ENCODE measurements at places on chromosomes 7 and 10.

GRCh38 chr7:144391823-144392255 lies 11.7 kb downstream of the NOBOX start:
- DNase-seq: no peak

- DNase-seq: no peak
Observed at GRCh38 chr7:19161671-19162070, 16.4 kb upstream of the FERD3L start.

DNA sequence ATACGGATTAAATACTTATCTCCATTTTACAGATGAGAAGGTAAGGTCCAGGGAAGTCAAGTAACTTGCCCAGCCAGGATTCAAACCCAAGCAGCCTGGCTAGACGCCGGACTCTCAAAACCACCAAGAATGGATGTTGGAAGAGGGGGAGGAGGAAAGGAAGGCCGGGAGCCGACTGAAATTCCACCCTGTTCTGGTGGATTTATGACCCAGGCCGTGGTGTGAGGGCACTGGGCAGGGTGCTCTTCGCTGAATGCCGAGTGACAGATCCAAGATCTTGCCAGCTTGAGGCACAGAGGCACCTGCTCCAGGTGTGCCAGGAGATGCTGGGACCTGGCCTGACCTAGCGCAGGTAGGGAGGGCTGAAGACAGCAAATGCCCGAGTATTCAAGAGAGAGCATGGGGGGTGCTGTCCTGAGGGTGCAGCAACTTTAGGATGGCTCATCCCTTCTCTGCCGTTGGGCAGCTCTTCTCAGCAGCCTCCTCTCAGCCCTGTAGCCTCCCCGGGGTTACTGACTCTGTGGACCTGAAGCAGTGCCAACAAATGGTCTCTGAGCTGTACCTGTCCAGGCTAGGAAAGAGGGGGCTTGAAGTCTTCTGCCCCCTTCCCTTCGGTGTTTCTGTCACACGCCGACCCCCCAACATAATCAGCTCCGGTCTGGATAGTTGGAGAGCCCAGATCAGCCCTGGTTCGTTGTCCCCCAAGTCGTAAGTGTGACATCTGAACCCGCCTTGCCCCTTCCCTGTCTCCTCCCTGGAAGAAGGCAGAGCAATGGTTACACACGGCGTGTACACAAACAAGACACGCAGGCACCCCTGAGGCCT lies 713 bp downstream of the LOXL4 start:
- no peak for DNase-seq

DNA sequence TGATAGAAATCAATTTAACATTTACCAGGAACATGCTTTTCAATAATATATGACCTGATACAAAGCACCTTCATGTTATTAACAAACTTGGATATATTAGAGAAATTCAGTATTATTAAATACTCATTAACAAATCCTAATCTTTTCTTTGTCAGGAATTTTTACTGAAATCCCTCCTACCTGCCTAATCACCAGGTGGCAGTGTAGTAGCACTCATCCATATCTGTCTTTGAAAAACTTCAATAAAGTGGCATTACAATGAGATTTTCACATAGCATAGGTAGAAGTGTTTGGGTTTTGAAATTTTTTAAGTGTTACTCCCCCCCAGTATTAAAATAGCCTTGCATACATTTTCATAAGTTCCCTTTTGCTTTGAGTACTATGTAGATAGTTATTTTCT lies 1246.6 kb upstream of the LRRN3 start:
- no peak for DNase-seq

DNA sequence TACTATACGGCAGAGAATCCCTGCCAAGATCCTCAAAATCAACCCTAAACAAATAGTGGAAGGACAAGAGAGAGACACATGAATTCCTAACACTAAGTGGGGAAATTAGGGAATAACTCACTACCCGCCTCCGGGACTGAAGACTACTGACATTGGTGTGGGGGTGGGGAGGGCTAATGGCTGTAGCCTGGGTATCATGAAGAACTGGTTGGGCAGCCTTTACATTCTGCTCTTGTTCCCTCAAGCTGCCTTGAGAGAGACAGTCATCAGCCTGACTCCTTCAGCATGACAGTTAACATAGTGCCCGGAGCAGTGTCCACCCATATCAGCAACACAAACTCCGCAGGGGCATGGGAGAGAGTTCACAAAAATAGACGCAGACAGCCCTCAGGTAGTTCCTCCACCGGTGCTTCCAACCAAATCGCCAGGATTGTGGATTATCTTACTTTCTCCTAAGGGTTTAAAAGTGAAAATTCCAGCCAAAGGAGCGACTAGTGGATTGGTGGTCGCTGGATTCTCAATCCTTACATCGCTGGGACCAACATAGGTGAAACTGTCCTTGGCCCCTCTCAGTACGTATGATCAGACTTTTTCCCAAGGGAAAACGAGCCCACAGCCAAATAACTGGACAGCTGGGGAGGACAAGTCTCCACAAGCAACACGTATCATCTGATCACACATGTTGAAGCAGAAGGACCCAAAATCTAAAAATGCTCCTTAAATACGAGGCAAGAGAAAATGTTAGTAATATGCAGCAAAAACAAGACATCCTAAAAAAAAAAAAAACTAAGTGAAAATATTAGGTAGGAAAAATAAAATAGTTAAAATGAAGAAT lies 22.6 kb downstream of the TMEM254 start:
- DNase-seq: no peak

GRCh38 chr7:74267756-74268565 lies 13.8 kb upstream of the RFC2 start:
- DNase-seq: no peak
